ENCODE measurements at places on chromosomes 6 and 20.

DNA sequence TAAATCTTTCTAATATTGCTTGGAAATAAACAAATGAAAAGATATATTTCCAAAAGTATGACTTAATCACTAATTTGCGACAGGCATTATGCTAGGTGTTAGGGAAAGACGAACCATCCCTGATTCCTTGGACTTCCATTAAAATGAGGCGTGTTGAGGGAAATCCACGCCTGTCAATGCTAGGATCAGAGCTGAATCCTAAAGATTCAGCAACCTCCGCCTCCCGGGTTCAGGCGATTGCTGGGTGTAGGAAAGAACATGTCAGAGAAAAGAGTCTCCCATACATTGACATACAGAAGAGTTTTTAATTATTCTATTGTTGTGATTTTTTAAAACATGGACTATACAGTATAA, 16.8 kb upstream of the PRSS16 start:
- DNase-seq, result no peak

DNA sequence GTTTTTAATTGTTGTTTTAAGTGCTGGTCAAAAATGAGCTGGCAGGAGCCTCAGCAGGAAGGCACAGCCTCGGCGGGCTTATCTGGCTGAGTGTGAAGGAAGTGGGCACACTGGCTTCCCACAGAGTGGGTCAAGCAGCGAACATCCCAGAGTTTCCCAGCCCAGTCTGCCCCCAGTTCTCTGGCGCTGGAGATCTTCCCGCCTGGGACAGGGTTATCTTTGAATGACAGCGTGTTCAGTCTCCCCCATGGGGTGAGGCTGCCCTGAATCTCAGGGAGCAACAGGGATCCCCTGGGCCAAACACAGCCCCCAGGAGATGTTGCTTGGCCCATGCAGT, 122.2 kb upstream of the PTPN1 start:
- DNase-seq, result no peak

DNA sequence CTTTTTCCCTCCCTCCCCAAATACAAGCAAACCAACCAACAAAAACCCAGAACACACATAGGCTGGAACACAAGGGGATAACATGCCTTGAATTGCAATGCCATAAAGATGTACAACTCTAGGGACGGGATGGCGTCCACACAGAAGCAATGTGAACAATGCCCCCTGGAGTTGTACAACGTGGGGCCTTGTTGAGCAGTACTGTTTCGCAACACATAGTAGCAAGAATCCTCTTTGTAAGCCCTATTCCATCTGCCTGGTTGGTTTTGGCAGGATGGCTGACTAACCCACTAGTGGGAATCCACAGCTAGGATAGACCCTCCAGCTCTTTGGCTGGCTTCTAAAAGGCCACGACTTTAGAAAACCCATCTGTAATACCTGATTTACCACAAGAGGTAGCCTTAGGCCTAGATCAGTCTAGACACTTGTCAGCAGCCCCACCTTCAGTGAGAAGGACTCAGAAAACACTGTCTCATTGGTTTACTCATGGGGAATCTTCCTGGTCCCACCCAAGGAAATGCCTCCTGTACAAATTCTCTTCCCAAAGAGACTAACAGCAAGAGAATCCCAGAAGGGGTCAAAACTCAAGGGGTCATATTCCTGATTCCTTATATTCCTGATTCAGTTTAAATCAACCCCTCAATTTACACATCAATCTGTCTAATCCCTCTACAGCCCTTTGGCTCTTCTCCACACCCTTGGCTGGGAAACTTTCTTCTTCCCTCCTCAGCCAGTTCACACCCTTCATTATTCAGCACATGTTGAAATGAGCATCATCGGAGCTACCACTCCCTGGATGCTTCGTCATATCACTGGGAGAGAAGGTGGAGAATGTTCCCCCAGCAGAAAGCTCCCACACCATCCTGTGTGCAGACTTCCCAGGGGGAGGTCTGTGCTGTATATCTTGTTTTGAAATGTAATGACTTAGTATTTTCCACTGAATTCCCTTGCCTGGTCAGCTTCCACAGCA, 622.4 kb upstream of the FLRT3 start:
- no peak for DNase-seq

DNA sequence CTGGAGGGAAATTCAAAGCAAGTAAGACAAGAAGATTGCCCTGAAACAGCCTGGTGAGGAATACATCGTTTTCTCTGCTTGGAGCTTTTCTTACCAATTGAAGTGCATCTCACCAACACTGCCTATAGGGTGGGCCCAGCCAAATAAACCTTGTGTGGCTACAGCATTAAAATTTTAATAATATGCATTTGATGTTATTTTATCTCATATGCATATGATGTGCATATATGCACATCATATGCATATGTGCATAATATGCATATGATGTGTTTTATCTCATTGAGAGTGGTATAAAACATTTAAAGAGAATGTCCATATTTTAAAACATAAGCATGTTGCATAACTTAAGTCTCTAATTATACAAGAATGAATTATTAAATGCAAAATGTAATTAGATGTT, 328.6 kb upstream of the ARID1B start:
- DNase-seq, result no peak

DNA sequence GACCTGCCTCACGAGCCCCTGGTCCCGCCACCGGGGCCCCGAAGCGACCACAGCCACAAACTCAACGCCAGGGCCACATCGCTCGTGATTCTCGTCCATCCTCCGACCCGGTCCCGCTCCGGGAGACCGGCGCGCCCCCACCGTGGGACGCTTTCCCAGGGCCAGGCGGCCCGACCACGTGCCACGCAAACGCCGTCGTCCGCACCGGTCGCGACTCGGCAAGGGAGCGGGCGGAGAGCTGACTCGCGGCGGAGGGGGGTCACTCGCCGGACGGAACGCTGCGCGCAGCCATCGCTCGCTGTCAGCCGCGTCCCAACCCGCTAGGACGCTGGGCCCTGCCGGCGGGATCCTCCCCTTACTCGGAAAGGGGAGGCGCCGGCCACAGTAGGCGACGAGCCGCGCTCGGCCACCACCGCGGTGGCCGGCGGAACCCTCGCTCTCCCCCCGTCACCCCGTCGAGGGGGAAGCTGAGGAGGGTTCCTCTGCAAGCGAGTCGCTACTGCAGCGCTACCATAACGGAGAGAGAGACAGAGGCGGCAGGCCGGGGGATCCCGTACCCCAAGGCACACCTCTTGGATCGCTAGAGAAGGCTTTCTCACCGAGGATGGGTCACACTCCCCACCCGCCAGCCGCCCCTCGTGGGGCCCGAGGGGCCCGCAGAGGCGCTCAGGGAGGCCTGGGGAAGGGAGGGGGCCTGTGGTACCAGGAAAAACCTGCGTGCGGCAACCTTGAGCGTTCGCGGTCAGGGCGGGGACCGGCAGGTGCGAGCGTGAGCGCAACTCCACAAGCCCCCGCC, 511.8 kb upstream of the ZNF337 start:
- DNase-seq, result no peak

DNA sequence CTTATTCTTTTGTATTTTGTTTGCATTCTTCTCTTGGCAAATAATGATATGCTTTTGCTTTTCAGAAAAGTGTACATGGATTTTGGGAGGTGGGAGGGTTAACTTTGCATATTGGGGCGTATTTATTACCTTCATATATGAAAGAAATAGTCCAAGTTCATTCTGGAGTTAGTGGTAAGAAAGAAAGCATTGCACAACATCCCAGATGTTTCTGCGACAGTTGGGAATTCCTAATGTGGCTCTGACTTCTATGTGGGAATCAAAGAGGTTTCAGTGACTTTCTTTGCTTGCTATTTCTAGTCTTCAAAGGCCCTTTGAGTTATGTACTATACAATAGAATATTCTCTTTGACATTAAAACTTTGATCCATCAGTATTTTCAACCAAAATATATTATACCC, 78.1 kb downstream of the MMUT start:
- no peak for DNase-seq

DNA sequence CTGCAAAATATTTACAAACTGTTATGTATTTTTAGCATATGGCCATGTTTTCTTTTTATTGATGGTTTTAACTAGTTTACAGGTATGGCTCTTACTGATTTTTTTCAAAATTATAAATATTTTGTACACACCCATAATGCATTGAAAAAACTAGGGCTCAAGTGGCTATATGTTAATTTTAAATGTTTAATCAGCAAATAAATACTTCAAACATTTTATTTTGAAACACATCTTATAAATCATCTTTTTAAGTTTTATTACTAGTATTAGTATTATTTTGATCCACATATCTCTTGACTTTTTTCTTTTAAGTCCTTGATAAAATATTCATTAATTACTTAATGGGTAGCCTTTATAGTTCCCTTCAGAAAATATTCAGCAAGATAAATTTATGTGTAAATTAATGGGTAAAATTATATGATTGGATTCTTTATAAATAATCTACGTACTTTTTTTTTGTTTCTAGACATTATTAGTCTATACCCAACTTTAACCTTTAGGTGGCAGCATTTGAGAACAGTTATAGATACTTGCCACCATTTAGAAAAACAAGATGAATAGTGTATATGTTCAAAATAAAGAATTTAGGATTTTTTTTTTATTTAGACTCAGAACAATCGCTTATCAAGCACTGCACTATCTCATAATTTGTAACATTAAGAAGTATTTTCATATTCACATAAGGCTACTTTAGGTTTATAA, 241.9 kb downstream of the ADGRB3 start:
- peak; percentile 9 for DNase-seq

- no peak for DNase-seq
Measured at GRCh38 chr20:44113618-44114376, 73.2 kb downstream of the JPH2 start.

GRCh38 chr6:72950114-72950860, 275.0 kb downstream of the KHDC1L start:
- DNase-seq, result peak; percentile 24

DNA sequence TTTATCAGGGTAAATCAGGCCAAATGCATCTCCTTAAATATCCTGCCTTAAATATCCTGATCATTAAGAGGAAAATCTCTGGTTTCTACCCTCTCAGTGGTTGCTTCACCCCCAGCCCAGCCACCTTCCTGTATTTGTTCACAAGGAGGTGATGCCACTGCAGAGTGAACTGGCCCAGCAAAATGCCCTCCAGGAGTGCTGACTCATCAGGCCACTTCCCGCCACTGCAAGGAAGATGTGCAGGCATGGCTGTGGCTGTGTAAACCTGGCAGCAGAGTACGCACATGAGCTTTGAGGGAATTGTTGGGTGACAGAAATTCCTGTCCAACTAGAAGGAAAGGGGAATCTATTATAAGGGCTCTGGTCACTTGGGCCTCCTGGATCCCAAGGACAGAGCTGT, 13.8 kb downstream of the NQO2 start:
- peak; percentile 77 for DNase-seq

- DNase-seq, result no peak
Measured at GRCh38 chr6:30557683-30557981, 537 bp downstream of the PRR3 start.

DNA sequence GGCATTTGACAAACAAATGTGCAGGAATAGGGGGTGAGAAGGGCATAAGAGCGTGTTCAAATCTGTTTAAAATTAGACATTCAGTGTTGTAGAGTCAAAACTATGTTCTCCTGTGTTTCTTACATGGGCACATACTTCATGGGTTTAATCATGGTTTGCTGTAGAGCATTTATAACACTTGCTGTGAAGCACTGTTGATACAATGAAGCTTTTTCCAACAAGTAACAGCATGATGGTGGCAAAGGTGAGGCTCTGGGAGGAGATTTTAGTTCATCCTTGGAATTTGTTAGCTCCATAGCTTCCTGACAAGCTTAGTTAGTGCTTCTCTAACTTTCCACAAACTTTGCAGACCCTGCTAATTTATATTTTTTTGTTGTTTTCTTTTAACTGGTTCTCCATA, 900.7 kb downstream of the TFAP2A start:
- no peak for DNase-seq

GRCh38 chr6:5718231-5718947, 288.3 kb downstream of the NRN1 start:
- peak; percentile 41 for DNase-seq

DNA sequence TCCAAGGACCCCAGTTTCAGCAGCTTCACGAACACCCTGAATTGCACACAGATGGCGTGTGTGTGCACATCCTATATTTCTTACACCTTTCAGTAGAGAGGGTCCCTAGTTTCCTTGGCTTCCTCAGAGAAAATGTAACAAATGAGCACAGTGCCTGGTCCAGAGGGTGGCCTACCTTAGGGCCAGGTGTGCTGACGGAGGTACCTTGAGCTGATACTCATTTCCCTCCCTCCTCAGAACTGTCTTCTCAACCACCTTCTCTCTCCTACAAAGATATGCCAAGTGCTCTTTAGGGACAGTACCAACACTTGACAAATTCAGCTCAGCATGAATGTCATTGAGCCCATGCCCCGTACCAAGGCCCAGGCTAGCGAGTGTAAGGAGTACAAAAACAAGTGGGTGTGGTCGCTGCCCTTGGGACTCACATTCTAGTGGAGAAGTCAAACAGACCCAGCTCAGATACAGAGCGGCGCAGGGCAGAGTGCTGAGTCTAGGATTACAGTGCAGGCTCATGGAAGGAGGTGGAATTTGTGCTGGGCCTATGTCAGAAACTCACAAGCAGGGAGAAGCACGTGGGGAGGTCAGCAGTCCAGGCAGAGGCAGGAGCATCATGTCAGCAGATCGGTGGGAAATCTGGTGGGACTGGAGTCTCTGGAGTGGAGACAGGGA, 9.6 kb upstream of the BPHL start:
- no peak for DNase-seq

DNA sequence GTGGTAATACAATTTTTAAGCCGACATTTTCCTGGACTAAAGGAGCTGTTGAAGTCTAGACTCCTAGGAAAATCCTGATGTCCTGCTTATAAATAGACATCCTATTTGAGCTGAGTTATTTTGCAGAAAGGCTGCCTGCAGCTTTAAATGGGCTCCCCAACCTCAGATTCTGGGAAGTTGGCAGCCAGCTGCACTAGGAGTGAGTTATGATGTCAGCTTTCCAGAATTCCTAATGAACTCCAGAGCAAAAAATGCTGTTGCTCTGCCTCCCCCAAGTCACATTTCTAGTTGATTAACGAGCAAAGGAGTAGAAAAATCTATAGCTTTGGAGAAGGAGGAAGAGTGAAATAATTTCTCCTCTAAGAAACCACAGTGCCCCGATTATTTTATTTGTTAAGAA, 346.3 kb upstream of the SULF2 start:
- no peak for DNase-seq

DNA sequence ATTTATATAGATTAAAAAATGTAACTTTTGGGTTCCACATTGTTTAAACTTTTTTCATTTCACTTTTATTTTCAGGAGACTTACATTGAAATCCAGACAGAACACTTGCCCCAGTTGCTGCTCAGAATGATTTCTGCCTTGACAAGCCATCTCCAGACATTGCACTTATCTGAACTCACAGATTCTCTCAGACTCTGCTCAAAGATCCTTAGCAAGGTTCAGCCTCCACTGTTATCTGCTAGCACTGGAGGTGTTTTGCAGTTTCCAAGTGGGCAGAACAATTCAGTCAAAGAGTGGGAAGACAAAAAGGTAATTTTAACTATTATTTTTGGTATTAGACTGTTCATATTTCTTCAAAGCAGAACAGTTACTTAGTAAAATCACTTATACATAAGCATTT, 58.0 kb downstream of the DOP1A start:
- no peak for DNase-seq

GRCh38 chr20:24289737-24290481, 179.5 kb upstream of the SYNDIG1 start:
- no peak for DNase-seq
